ENCODE measurements at places on chromosomes 3 and 15.
A peak's percentile ranks its signal among the peaks of the same experiment; 100 is the strongest.

- peak; percentile 11 for DNase-seq
Observed at GRCh38 chr3:127151992-127152650, 40.8 kb upstream of the PRR23E start.

DNA sequence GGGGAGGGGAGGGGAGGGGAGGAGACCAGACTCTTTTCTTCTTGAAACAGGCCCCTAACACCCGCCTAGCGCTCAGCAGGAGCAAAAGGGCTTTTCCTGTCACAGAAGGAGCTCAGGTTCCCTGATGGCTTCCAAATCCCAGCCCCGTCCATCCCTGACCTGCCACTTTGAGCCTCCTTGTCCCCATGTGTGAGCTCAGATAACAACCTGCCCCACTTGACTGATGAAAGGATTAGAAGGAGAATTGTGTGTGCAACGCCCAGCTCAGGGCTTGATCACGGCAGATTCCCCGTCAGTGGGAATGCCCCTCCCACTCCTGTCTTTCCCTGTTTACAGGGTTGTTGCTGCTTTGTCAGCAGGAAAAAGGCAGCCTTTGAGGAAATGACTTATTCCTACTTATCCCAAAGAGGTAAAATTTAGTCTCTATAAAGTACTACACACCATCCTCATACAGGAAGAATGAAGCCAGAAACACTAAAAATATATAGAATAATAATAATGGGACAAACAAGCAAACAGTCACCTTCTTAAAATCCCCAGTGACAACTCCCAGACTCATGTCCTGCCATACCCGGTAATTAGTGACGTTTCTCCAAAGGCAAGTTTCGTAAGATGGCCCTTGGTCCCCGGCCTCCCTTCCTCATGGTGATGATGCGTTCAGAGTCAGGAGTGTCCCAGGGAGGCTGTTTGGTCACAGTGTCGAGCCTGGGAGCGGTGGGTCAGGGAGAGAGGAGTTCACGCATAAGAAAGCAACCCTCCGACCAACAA is 6.1 kb upstream of the LRRC15 start:
- peak; percentile 57 for DNase-seq

DNA sequence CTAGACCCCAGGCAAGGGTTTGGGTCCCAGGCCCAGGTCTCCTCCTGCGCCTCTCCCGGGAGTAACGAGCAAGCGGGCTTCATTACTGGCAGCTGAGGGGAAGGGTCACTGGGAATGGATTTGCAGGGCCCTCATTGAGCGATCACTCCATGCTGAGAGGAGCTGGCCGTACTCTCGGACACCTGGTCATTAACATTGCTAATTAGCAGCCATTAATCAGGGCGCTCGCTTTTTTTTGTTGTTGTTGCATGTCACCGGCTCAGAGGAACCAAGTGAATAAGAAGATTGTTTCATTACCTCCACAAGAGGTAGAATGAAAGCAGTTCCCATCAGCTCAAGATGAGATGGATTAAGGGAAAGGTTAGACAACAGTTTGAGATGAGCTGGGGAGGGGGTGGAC is 293.0 kb upstream of the ATP11B start:
- no peak for DNase-seq

GRCh38 chr15:84387086-84387485 is 151.5 kb downstream of the GOLGA6L4 start:
- DNase-seq = no peak

GRCh38 chr15:89329329-89330084 is 5.1 kb downstream of the POLG start:
- DNase-seq = no peak

- no peak for DNase-seq
Observed at GRCh38 chr3:54312156-54312899, 190.0 kb downstream of the CACNA2D3 start.

DNA sequence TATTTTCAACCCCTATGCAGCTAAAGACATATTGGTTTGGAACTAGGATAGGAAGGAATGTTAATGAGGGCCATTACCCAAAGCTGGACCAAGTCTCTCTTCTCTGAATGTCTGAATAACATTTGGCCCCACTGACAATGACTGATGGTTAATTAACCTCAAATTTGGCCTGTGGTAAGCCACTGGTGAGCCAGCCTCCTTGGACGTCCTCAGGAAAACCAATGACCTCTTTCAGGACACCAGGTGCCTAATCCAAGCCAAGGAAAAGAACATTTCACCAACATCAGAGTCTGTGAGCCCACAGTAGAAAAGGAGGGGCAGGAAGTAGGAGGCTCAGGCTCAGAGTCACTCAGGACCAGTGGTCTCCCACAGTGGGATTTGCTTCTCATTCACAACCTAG is 56.4 kb upstream of the ETV5 start:
- no peak for DNase-seq

DNA sequence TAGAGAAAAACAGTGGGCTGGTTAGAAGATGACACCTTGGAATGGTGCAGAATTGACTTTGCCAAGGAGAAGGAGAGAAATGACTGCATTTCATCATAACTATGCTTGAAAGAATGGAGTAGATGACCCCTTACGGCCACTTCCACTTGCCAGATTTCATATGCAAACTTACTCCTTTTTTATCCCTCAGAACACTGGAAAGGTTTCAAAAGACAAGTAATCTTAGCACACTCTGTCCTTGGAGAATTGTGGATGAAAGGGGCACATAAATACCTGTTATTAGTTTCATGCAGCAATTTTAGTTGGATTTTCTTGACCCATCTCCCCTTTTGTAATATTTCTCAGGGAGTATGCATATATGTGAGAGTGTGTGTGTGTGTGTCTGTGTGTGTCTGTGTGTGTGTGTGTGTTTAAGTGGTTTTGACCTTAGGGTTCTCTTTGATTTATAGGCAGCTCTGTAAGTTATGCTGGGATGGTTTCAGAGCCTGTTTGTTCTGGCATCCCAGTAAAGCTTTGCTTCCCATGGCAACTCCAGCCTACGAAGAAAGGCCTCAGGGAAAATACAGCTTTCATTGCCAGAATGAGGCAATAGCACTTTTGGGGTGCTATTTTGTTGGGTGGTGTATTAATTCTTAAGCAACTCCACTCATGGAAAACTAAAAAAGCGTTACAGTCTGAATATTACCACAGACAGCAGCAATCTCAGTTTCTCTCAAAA is 122.2 kb upstream of the TP63 start:
- no peak for DNase-seq

DNA sequence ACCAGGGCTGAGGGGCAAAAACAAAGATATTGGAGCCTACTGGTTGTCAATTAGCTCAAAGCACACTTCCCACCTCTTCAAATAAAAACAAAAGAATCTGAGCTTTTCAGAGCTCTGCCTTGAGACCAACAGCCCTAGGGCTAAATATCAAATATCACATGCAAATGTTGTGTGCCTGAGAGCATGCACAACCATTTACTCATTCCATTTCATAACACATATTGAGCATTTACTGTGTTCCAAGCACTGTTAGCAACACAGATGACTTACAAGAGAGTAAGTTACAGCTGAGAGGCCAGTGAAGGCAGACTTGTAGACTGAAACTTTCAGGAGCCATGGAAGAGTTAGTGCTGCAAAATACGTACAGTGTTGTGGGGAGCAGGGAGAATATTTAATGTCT is 222.4 kb downstream of the CPNE4 start:
- DNase-seq = no peak

DNA sequence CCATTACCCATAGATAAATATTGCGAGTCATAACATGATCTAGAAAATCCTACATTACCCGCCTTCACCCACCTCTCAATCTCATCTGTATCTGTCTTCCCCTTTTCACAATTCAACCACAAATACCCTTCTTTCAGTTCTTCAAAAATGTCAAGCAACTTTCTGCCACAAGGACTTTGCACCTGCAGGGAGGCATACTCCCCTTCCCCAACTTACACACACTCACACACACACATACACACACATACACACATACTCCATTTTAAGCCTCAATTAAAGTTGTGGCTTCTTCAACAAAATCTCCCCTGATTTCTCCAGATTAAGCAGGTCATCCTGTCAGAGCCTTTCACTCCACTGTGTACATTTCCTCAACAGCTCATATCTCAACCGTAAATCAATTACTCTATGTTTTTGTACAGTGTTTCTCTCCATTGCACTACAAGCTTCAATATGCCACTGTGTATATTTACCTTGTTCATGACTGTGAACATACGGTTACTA is 33.1 kb upstream of the CCDC50 start:
- DNase-seq = no peak

- no peak for DNase-seq
Observed at GRCh38 chr15:22948056-22948455, 32.1 kb downstream of the CYFIP1 start.

GRCh38 chr3:135982922-135983581 is 17.5 kb downstream of the PPP2R3A start:
- no peak for DNase-seq

GRCh38 chr15:64895285-64896065 is 16.2 kb upstream of the ANKDD1A start:
- DNase-seq = no peak
